ENCODE measurements at places on chromosomes 3 and 15. TPM values are rescaled to one million over a fixed set of nuclear protein-coding genes. Genes with fewer than 3 reads are reported as not detected.

SLCO2A1 gene
- total RNA-seq, result 4.6 TPM

- DNase-seq, result no peak
These were observed 7.0 kb upstream of the AHSG start for GRCh38 chr3:186605561-186606545.

- DNase-seq, result no peak
These were observed 76.3 kb upstream of the FAM98B start for GRCh38 chr15:38377636-38378035.

DNA sequence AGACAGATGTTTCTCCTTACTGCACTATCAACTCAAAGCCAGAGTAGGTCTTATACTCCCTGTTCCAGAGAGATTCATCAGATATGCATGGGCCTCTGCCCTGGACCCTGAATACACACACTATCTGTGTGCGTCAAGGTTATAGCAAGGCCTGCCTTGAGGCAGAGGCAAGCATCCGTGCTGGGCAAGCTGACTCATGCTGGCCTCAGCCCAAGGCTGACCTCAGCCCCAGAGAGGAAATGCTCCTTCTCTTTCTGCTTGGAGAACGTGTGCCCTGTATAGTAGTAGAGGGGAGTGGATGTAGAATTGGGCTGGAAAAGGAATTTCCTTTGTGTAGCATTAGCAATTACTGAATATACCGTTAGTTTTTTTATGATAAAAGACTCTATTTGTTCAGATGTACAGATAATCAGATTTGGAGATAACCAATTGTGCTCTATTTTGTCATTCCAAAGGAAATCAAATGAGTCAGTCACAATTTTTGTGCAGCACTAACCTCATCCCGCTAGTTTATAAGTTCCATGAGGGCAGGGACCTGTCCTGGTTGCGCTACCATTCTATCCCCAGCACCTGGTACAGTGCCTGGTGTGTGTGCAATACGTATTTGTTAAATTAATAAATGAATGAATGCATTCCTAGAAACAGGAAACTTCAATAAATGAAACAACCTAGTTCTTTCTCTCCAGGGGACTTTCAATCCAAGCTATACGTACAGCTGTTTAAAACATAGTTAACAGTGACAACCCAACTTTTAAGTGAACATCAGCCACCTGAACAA is 13.3 kb upstream of the PAQR9 start:
- DNase-seq, result peak; percentile 56

DNA sequence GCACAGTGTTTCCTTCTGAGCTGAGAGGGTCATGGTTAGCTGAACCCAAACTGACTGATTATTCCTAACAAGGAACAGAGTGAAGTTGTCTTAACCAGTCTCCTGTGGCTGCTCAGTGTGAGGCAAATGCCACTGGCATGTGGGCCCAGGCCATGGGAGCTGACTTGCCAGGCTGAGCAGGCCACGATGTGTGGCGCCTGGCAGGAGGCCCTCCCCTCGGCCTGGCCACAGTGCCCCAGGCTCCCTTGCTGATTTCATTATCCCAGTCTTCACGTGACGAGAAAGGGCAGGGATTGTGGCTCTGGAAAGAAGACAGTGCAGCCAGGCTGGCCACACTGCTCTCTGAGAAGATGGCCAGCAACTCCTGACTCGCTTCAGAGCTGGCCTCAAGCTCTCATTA is 58.8 kb downstream of the SLCO2A1 start:
- no peak for DNase-seq

GRCh38 chr3:157130467-157131251 is 29.3 kb downstream of the CCNL1 start:
- DNase-seq, result no peak

DNA sequence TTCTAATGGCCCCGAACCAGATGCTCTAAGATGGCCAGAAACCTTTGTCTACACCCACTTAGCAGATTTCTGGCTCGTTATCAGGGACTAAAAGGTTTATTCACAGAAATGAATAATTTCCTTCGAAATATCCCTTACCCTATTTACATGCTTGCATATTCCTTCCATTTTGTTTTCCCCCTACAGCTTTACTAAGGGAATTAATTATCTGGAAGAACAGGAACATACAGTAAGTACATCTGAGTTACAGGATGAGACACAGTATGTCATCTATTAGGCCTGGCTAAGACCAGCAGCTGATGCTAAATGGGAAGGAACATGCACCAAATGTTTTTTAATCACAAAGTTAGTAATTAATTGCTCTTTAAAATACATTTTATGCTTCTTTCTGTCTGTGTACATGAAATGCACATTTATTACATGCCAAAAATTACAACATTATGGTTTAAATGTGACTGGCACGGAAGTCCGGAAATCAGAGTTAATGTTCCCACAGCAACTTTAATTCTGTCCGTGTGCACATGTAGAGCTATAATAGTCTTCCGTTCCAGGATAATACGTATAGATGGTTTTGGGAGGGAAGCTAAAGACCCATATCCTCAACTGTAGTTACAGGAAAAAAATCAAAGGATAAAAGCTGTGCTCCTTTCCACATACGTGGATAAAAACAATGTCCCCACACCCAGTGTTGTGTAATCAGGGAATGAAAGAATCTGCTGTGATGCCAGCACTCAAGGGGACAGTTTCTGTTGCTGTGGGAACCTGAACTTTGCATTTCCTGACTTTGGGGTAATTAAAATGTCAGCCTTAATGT is 82.0 kb downstream of the TIGIT start:
- no peak for DNase-seq

PIF1 gene
- 6.8 TPM for total RNA-seq

IGF2BP2 gene
- total RNA-seq, result 2.0 TPM

GRCh38 chr3:185995352-185995751 is 57.5 kb upstream of the TRA2B start:
- DNase-seq, result no peak

TNFAIP8L3 gene
- 20.3 TPM for total RNA-seq

GRCh38 chr3:12655701-12656100 is 8.2 kb downstream of the RAF1 start:
- DNase-seq, result no peak

TRMT10C gene
- 20.4 TPM for total RNA-seq

DNA sequence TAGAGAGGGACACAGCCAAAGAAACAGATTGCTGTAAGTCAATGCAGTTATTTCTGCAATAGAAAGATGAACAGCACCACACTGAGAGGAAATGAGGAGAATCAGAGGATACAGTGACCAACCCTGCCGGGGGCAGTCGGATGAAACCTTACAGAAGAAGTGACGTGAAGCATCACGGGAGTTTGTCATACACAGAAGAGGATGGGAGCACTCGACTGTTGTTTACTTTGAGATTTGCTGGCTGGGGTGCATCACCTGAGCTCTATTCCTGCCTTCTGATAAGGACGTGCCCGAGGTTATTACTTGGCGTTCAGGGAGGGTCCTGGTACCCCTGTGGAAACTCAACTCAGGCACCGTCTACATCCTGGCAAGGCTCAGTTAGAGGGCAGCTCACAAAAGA is 45.4 kb downstream of the MAGEF1 start:
- no peak for DNase-seq

GRCh38 chr15:71775856-71776255 is 34.5 kb upstream of the NR2E3 start:
- DNase-seq, result no peak

GRCh38 chr3:15360788-15361493 is 28.6 kb upstream of the SH3BP5 start:
- DNase-seq, result no peak

GRCh38 chr3:115688418-115688817 is 65.1 kb downstream of the GAP43 start:
- no peak for DNase-seq

BCL2A1 gene
- not detected for total RNA-seq

DNA sequence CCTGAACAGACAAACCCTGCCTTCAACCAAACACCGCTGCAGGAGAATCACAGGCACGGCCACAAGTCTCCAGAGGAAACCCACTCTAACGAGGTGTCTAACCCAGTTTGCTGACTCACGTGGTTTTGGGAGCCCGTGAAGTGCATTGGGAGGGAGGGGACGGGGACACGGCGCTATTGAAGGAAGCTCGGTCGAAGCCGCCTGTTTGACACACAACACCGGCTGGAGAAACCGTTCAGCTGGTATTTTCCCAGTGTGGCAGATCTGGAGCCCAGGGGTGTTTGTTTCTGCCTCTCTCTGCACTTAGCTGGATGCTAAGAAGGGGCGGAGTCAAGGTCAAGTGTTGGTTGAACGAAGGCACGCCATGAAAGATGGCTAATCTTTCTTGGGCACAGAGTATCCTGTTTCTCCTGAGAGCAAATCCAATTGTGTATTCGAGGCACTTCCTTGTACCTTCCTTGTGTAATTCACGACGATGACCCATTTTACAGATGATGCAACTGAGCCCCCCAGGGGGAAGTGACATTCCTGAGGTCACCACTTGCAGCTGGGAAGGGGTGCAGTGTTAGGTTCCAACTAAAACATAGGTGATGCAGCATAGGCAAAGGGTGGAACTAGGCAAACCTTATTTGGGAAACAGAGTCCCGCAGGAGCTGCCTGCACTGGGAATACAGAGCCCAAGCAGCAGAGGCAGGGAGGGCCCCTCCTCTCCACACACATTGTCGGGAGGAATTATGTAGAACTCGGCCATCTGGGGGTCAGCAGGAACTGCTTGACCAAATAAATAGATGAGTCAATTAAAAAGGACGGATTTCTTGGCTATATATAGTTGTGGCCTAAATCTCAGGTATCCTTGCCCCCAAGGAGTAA is 22.5 kb downstream of the SLC6A6 start:
- DNase-seq, result no peak

- no peak for DNase-seq
These were observed 537.4 kb downstream of the TUSC7 start for GRCh38 chr3:117246771-117247555.

GRCh38 chr3:192060160-192060781 is 599.3 kb downstream of the PYDC2 start:
- DNase-seq, result no peak

DNA sequence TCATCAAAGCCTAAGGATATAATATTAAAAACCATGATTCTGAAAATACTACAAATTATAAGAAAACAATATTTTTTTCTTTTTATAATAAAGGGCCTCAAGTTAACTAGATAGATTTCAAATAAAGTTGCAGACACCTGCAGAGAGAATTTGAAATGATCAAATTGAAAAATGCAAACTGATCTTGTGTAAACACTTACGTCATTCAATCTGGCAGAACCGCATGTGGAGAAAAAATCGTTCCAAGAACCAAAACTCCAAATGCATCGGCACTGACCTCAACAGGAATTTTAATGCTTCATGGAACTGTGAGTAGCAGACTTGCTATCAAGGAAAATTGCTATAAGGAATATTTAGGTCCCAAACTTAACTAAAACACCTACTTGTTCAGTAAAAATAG is 17.2 kb downstream of the CPA3 start:
- no peak for DNase-seq

VGLL3 gene
- total RNA-seq, result 1.8 TPM

DNA sequence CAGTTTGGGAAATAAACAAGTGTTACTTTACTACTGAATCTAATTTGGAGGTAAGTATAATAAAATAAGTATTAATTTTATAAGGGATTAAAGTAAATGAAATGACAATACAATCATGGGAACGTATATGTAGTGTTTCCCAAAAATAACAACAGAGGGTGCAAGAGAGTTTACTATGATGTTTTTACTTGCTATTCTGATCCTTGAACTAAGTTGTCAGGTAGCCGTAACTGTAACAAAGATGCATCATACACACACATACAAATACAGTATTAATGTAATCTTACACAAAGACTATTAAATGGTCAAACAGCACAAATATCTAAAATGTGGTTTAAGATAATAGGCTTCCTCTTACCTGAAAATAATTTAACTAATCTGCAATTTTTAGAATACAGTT is 311.4 kb downstream of the TBC1D5 start:
- no peak for DNase-seq

DNA sequence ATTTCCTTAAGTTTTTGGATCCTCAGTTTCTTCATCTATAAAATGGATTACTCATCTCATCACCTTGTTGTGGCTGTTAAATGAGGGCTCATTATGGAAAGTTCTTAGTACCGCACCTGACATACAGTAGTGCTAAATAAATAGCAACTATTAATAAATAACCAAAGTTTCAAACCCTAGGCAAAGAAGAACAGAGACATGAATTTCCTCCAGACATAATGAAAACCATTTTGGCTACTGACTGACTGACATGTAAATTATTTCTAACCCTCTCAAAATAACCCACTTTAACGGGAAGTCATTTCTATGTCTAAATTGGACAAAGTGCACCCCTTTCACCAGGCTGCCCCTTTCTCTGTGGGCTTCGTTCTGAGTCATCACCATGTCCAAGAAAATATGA is 17.4 kb upstream of the KLHL6 start:
- DNase-seq, result no peak

THSD4 gene
- total RNA-seq, result 8.5 TPM

DNA sequence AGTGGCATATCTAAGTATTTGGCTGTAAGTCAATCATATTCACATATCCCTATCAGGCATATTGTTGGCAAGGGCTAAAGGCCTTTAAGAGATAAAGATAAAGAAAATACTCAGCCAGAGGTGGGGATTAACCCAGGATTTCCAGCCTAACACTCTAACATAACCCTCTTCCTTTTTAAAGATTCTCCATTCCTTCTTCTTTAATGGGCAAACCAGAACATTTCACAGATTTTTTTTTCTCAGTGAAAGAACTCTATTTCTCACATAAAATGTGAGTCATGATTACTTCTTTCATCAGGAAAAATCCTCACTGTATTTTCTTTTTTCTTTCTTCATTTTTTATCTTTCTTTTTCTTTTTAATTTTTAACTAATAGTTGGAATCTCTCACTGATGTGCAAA is 200.4 kb downstream of the NR1D2 start:
- no peak for DNase-seq

DNA sequence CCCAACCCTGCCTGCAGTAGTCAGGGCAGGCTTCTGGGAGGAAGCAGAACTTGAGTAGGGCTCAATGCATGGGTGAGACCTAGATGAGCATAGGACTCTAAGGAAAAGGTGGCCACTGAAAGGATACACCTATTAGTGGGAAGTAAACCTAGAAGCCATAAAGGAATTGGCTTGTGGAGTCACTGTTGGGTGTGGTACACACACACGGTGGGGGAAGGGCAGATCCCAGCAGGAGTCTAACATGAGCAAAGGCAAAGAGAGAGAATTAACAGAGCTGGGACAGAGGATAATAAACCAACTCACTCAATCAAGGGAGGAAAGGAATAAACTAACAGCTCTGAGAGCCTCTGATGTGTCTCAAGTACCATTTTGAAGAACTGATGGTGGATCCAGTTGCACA is 23.1 kb downstream of the DAPK2 start:
- no peak for DNase-seq

STAC gene
- 0.26 TPM for total RNA-seq

DNA sequence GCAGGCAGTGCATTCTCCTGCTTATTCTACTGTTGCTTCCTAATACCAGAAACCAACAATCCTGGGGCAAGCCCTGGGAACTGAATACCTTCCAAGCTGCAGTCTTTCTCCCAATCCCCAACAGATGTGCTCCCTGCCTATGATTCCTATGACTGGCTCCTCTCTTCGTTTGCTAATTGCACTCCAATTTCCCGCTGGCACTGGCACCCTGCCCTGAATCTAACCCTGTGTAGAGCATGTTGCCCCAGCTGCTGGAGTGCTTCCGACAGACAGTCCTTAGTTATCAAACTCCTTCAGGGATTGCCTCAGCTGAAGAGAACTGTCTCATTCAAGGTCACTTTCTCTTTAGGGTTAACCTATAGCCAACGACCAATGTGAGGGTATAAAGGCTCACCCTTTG is 214.1 kb downstream of the NECTIN3 start:
- DNase-seq, result no peak

HDC gene
- not detected for total RNA-seq

Data from dorsolateral prefrontal cortex (tissue), 122 donors.